LNCaP clone FGC (cell line): ENCODE measurements at places on chromosomes 7 and 10.

DNA sequence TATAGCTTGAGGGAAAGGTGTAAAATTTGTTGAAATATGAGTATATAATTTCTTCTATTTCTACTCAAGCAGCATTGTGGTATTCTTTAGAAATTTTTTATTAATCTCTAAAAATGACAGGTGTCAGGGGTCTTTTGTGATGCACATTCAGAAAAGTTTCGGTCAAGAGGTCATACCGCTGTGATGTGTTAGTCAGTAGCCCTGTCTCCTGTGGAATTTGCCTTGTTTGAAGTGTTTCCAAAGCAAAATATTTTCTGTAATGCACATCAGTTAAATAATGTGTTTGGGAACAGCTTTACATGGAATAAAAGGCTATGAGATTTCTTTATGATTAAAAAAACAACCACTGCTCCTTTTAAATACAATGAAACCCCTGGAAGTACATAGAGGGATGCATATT lies 35.8 kb downstream of the FOXP2 start:
- DNase-seq = no peak

DNA sequence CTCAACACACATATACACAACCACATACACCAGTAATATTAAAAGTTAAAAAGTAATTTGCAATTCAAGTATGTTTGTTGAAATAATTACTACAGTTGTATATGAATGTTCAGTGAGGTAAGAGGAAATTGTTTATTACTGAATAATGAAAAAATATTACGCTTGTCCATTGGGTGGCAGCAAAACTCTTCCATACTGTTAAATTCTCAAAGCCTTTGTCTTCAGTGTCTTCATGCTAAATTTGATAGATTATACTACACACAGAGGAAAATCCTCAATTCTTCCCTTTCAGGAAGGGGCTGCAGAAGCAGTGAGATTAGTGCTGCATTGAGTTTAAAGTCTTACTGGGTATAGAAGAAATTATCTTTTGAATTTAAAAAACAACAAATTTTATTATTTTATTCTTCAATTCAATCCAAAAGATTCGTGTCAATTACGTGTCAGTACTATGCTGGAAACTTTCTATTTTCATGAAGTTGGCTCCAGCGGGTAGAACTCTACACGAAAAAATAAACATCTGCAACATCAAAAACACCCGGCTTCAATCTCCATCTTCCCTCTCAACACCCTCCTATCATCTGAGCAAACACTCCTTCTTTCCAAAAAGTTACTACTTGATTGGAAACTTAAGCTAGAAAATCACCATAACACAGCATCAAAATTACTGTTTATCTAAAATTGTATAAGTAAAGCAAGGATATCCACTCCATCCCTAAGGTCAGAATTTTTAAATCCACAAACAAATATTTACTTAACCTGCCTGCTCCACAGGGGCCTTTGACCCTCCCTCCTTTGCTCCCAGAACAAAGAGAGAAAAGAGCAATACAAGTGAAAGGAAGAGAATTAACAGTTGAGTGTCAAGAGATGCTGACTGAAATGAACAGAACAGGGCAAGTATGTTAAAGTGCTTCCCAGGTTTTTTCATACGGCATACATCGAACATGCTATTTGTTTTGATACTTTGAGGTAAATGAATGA lies 37.0 kb upstream of the TES start:
- peak; percentile 50 for DNase-seq

DNA sequence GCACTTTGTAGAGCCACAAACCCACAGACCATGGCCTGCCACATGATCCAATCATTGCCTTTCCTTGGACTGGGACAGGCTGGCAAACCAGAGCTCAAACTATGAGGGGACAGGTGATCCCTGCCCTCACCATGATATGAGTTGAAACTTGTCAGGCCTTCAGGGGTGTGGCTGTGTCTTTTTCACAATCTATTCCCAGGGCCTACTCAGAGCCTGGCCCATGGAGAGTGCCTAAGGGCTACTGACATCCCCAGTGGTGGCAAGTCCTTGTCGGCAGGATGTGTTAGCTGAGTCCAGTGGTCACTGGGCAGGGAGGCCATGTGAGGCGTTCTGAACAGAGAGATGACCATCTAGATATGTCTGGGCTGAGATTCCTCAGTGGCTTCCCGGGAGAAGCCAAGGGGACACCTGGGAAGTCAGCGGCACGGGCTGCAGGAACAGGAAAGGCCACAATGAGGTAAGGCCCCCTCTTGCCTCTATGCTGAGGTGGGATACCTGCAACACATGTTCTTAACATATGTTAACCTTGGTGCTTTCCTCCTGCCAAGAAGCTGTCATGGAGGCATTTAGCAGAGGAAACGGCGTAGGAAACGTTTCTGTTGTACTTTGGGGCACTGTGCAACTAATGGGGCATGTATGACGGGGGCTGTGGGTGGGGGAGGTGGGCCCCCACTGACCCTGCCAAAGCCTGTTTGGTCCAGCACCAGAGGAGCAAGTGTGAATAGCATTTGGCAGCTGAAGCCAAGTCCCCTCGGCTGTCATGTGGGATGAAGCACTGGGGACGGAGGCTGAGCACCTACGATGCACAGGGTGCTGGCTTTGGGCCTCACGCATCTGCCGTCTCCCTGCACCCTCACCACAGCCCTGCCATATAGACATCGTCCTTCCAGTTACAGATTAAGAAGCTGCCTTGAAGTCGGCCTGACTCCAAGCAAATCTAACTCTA lies 384.0 kb downstream of the RPS24 start:
- DNase-seq = no peak

- DNase-seq = no peak
These were observed 45.3 kb downstream of the TSPAN15 start for GRCh38 chr10:69496352-69497230.

DNA sequence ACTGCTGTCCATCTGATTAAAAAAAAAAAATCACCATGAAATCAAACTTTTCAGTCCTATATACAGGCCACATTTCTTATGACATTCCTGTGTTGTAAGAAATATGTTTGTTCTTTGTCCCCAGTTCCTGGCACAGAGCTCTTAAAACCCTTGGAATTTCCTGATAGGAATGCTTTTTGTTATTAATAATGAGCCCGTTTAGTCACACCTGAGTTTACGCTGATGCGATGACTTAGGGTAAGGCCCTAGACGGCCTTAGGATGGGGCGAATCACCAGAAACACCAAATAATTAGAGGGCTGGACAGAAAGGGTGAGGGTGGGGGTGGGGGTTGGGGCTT lies 17.5 kb downstream of the TSPAN15 start:
- no peak for DNase-seq

- DNase-seq = no peak
These were observed 5.9 kb upstream of the GPAM start for GRCh38 chr10:112189465-112189864.

DNA sequence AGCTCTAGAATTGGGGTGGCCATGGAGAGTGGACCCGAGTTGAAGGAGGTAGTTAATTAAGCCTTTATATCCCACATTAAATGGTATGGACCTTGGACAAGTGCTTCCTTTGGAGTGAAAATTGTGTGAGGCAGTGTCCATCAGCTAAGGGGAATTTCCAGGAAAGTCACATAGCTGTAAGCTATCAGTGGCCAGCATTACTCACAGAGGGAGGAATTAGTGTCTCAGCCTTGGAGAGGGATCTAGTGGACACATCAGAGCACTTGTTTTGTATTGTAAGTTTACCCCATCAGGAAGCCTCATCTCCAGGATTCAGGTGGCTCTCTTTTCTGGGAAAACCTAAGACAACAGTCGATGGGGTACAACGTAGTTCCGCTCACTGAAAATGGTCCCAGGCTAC lies 416.7 kb downstream of the TFEC start:
- DNase-seq = no peak

GRCh38 chr7:74217455-74218342 lies 7.9 kb downstream of the LAT2 start:
- no peak for DNase-seq
